Activated naive CD8-positive, alpha-beta T cell treated with anti-CD3 and anti-CD28 coated beads, Interleukin-2, amount 10 ng/mL, durations not matched to agents 7 days and 5 days (primary cell): ENCODE measurements at places on chromosomes 5 and 9. TPM values are rescaled to one million over a fixed set of nuclear protein-coding genes. Genes with fewer than 3 reads are reported as not detected.

EMB gene
- 203 TPM for total RNA-seq

OR1J2 gene
- total RNA-seq = not detected

PCDHAC1 gene
- not detected for total RNA-seq

ARID3C gene
- not detected for total RNA-seq

BTNL3 gene
- not detected for total RNA-seq

SLCO6A1 gene
- not detected for total RNA-seq

DNA sequence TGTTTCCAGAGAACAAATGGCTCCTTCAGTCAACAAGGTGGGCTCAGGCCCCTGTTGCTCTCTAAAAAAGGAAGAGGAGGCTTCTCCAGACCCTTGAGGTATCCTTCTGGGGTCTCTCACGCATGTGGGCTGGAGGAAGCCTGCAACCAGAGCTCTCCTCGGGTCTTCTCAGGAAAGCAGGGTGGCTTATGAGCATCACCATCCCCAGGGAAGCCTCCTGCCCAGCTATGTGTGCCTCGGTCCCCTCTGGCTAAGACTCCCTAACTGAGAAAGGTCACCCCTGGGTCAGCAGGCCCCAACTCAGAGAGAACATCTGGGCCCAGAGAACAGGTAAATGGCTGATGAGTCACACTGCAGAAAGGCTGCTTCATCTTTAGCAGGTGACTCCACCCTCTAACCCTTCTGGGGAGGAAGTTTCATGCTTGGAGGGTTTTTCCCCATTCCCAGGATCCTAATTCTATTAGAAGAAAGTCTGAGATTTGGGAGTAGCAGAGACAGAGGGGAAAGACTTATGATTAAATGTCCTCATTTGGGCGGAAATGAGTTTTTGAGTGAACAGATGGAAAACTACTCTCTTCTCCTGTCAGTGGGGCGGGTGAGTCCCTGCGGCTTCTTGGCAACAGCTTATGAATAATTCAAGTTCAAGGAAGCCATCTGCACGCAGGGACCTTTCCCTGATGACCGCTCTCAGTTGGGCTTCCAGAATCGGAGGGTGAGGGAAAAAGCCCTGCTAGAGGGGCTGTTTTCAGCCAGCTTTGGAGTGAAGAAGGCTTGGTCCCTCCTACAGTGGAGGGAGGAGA lies 41.9 kb downstream of the TGFBI start:
- no peak for DNase-seq
- H3K36me3 ChIP-seq = no peaks in the 10 kb centered on the region
- H3K4me3 ChIP-seq = no peak overlapping the region
- H3K27me3 ChIP-seq = peaks cover 11% of the 10 kb centered on the region

- peaks cover 2% of the 10 kb centered on the region for H3K27me3 ChIP-seq
- no peak overlapping the region for H3K27ac ChIP-seq
- no peak for DNase-seq
- H3K4me3 ChIP-seq = no peak overlapping the region
- H3K4me1 ChIP-seq = peaks cover 3% of the 10 kb centered on the region
Observed at GRCh38 chr9:69583645-69584234, 88.4 kb downstream of the APBA1 start.

- H3K36me3 ChIP-seq = no peaks in the 10 kb centered on the region
- no peak for DNase-seq
- H3K27me3 ChIP-seq = peaks cover 4% of the 10 kb centered on the region
- H3K4me1 ChIP-seq = no peaks in the 10 kb centered on the region
- H3K4me3 ChIP-seq = no peak overlapping the region
Observed at GRCh38 chr5:113218906-113219517, 215.8 kb downstream of the TSSK1B start.

DNA sequence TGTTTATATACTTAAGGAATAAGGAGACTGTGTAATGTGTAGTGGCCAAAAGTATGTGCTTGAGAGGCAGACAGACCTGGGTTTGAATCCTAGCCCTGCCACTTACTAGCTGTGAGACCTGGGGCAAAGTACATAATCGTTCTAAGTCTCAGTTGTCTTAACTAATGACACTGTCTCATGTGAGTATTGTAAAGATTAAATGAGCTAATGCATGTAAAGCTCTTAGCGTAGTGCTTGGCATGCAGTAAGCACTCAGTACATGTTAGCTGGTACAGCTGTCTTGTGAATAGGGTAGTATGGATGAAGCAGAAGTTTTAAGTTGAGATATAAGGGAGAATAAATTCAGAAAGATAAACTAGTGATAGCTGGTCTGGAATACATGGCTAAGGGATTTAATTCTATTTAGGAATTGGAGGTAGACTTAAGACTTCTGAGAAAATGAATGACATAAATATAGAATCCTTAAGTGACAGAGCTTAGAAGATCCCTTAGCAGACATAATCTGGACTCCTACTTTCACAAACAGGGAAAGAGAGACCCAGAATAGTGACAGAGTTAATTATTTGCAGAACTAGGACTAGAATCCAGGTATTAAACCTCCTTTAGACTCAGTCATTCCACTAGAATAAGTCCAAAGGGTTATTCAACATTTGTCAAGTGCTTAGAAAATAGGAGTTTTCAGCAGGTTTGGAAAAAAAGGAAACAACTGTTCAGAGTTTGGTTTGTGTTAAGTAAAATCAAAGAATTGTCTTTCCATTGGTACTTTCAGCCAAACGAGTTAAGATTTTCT lies 13.1 kb downstream of the GPR21 start:
- peaks cover 24% of the 10 kb centered on the region for H3K36me3 ChIP-seq
- no peak for DNase-seq
- H3K4me3 ChIP-seq = no peak overlapping the region
- no peaks in the 10 kb centered on the region for H3K4me1 ChIP-seq
- no peaks in the 10 kb centered on the region for H3K27me3 ChIP-seq

GRCh38 chr5:82346399-82347165 lies 68.4 kb upstream of the RPS23 start:
- no peak for DNase-seq
- no peak overlapping the region for H3K4me3 ChIP-seq
- peaks cover 18% of the 10 kb centered on the region for H3K4me1 ChIP-seq

DNA sequence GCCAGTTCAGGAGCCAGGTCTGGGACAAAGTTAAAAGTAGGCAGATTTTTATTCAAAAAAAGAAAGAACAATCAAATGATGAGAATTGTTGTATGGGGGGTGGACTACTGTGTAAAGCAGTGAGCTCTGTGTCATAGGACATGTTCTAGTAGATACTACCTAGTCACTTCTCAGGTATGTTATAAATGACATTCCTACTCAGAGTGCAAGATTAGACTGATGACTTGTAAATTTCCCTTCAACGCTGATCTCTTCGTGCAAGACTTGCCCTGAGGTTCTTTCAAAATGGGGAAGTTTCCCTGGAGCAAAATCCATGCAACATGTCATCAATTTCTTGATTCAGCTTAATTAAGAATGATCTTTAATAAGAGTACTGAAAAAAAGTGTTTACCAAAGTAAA lies 175.1 kb downstream of the RORB start:
- no peak for DNase-seq
- H3K27ac ChIP-seq = no peak overlapping the region
- H3K4me3 ChIP-seq = no peak overlapping the region
- no peaks in the 10 kb centered on the region for H3K36me3 ChIP-seq

DNA sequence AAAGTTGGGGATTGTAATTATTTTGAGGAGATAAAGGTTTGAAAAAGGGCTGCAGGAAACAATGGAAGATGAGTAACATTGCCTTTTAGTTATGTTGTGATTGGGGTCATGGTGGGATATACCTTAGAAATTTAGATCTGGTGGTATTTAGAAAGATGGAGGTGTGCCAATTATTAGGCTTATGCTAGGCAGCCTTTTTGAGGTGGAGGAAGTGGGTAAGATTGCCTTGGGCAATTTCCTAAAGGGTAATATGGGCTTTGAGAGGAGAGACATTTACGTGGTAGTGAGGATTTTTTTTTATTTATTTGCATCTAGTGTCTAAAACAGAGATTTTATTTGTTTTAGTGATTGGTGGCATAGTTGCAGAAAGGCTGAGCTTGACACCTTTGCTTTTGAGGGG lies 10.5 kb downstream of the HSPA4 start:
- DNase-seq = no peak
- H3K36me3 ChIP-seq = peaks cover 11% of the 10 kb centered on the region
- H3K27me3 ChIP-seq = no peaks in the 10 kb centered on the region
- peak overlapping the region; percentile 52 for H3K27ac ChIP-seq
- H3K4me1 ChIP-seq = peaks cover 21% of the 10 kb centered on the region
